Cerebellar cortex (tissue), 1 donor: ENCODE measurements at places on chromosomes 6 and 20.

DNA sequence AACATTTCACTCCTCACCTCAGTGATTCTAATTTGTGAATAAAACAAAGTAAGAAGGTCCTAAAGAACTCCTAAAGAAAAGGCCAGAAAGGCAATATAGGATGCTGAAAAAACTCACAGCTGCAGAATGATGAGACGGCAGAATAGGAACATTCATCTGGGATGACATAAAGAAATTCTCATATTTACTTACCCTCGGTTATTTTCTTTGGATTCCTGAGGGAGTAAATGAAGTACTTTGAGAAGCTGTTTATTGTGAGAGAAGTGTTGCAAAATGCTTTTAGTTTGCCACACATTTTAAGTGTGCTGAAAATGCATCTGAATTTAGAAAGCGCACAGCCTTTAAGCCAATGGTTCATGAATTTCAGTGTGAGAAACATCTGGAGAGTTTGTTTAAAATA lies 35.7 kb upstream of the RBL1 start:
- DNase-seq, result no peak

DNA sequence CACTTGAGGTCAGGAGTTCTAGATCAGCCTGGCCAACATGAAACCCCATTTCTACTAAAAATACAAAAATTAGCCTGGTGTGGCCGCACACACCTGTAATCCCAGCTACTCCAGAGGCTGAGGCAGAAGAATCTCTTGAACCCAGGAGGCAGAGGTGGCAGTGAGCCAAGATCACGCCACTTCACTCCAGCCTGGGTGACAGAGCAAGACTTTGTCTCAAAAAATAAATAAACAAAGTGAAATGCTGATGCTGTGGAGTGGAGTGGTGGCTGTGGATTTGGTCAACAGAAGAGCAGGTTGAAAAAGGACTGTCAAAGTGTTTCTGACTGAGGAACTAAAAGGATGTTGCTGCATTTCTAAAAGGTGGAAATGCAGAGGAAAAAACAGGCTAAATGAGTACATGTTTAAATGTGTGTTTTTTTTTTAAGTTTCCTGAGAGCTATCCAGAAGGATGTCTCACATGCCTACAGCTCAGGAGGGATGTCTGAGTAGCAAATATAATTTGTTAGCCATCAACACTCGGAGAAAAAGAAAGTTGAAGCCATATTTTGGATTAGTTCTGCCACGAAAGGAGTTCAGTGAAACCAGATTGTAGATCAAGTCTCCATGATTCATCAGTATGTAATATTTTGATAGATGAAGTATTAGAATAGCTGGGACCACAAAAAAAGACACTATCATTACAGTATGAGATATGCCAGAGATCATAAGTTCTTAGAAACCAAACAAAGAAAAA lies 621.1 kb upstream of the ADGRB3 start:
- no peak for DNase-seq

DNA sequence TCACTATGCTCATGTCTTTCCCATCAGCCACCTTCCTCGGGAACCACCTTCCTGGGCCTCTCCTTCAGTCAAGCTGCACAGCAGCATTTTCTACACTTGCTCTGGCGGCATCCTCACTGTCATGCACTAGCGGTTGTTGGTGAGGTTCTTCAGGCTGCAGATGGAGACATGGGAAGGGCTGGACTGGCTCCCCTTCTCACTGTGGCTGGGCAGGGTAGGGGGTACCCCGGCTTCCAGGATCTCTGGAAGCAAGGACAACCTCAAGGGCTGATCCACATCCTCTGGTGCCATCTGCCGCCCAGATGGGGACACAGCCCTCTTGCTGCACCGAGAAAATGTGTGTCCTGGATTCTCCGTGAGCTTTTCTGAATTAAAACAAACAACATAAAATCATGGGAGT lies 180.1 kb upstream of the RNF24 start:
- peak; percentile 60 for DNase-seq

DNA sequence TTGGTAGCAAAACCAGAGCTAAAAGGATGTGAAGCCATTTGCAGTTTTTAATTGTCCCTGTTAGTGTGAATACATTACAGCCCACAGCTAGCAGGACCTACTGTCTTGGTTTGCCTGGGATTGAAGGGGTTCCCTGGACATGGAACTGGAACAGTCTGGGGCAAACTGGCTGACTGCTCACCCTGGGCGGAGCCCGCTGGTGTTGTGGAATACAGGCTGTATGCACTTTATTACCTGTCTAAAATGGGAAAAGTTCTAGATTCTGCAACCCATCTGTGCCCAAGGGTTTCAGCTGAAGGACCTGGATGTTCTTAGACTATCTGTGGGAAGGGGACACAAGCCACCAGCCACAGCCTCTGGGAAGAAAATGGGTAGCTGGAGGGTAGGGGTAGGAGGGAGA lies 12.2 kb upstream of the CDKN1A start:
- DNase-seq, result no peak

DNA sequence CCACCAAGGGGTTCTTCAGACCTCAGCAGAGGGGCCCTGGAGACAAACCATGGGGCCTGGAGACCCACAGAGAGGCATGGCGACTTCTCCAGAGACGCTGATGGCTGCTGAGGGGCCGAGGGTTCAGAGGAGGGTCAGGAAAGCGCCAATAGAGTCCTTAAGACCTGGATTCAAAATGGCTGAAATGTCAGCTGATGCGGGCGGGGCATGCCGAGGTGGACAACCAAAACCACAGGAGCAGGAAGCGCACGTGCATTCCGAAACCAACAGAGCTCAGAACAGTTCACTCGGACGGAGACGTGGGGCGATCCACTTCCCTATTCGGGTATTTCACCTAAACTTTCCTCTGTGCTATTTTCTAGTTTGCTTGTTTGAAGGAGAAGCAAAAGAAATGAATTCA lies 99.9 kb upstream of the RIN2 start:
- DNase-seq, result no peak

DNA sequence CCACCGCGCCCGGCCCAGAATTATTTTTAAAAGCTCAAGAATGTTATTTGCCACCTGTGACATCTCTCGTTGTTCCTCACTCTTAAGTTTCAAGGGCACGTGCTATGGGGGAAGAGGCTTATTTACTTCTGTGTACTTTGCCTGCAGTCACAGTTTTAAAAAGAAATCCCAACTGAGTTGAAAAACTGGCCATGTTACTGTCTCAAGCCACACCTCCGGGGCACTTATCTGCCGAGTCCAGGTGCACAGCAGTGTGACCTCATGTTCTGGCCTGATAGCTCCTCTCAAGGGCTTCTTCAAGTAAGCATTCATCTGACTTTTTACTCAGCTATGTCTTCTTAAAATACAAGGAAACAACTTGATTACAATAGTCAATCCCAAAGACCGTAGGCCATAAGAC lies 34.5 kb downstream of the SHLD1 start:
- DNase-seq, result no peak

DNA sequence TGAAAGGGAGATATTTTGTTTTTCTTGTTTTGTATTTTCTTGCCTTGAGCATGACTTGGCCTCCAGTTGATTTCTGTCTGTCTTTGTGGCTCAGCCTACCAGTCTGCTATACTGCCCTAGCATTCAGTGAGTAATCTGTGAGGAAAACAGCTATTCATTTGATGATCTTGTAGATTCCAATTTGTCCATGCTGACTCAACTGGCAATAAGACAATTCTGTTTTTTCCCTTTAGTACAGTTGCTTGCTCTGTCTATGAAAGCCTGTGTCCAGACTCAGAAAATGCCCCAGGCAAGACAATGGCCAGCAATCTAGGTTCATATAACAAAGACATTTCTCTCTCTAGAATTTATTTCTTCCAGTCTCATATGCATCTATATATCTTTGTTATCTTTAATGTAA lies 10.9 kb upstream of the SOX4 start:
- no peak for DNase-seq

- DNase-seq, result no peak
These were observed 33.3 kb upstream of the PRSS16 start for GRCh38 chr6:27214126-27214601.

DNA sequence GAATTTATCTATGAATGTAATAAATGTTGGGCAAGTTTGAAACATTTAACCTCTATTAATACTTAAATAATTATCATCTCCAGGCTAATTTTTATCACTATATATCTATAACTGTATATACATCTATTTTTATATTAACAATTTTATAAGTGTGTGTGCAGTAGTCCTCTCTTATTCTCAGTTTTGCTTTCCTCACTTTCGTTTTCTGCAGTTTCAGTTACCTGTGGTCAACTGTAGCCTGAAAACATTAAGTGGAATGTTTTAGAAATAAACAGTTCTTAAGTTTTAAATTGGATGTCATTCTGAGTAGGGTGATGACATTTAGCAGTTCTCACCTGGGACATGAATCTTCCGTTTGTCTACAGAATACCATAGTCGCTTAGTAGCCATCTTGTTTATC lies 379.4 kb upstream of the MAN1A1 start:
- DNase-seq, result no peak

- DNase-seq, result no peak
These were observed 123.7 kb upstream of the BTN3A2 start for GRCh38 chr6:26241033-26241895.

DNA sequence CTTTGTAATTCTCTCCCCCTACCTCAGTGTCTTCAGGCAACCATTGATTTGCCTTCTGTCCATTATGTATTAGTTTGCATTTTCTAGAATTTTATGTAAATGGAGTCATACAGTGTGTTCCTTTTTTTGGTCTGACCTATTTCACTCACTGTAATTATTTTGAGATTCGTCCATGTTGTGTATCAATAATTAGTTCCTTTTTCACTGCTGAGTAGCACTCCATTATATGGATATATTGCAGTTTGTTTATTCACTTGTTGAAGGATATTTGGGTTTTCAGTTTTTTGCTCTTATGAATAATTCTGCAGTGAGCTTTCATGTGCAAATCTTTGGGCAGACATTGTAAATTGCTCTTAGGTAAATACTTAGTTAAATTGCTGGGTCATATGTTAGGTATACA lies 97.1 kb downstream of the CTNNBL1 start:
- no peak for DNase-seq

DNA sequence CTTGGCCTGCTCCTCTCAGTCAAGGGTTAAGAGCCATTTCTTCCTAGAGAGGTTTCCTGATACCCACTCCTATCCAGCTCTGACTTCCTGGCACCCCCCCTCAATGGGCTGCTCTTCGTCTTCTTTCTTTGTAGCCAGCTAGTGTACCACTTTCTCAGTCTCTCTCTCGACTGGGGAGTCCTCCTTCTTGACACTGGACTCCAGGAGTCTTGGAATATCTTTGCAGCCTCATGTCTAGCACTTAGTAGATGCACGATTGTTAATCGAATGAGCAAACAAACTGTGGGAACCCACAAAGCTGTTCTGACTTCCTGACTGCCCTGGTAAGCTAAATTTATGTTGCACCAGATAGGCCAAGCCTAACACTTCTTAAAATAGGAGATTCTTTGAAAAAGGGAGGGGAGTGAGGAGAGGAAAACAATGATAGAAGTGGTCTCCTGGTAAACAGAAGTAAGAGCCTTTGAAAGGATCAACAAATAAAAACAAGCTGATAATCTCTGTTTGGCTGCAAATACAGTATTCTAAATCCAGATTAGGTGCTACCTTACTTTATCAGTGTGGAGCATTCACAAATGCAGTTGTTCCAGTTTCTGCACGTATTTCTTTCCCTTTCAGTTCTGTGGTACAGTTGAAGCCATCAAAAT lies 160.1 kb upstream of the CITED2 start:
- DNase-seq, result no peak

GRCh38 chr6:166313255-166314070 lies 5.3 kb upstream of the PRR18 start:
- peak; percentile 42 for DNase-seq

DNA sequence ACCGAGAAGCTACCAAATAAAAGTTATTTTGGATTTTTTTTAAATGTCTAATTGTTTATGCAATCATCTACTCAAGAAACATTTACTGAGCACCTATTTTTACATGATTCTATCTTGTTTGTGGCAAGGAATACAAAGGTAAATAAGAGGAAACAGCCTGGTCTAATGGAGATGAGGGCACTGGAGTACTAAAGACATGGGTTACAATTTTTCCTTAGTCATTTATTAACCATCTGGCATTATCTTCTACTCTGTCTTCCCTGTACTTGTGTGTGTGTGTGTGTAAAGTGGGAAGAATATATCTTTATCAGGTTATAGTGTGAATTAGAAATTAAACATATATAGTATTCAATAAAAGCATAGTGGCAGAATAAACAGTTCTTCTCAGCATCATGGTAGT lies 455.5 kb upstream of the FLRT3 start:
- DNase-seq, result no peak

DNA sequence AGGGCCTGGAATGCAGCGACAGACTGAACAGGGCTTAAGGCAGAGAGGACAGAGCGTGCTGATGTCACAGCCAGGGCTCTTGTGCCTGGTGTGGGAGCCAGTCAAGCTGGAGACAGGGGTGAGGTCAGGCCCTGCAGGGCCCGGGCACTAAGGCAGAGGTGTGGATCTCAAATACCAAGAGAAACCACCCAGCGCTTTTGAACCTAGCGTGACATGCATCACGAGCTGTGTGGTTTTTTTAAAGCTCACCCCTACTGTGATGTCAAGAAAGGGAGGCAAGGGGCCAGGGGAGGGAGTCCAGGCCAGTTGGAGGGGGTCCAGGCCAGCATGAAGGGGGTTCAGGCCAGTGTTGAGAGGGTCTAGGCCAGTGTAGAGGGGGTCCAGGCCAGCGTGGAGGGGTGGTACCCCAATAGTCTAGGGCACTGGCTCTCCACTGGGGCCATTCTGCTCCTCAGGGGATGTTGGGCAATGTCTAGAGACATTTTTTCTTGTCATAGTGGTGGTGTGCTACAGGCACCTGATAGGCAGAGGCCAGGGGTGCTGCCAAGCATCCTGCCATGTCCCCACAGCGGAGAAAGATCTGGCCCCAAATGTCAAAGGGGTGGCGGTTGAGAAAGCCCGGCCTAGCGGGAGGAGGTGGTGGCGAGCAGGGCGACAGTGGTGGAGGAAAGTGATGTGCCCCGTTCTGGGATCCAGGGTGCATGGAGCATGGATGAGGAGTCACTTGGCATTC lies 42.6 kb downstream of the RBM38 start:
- no peak for DNase-seq

DNA sequence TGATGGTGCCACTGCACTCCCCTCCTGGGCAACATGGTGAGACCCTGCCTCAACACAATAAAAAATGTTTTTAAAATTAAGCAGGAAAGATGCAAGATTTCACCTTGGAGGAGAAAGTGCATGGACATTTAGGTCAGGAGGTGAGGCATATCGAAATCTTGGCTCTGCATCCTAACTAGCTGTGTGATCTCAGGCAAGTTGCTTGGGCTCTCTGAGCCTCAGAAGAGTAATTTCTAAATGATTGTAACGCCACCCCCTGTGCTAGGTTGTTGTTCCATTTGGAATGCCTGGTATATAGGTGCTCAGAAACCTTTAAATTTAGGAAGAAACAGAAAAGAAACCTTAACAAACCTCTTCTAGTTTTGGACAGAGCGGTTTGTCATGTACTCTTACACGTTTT lies 35.9 kb upstream of the C20orf144 start:
- DNase-seq, result no peak

GRCh38 chr6:64034910-64035655 lies 399.5 kb downstream of the PHF3 start:
- DNase-seq, result no peak
